Sciatic nerve (tissue), 2 donors: ENCODE measurements at places on chromosomes 1 and 21.

DNA sequence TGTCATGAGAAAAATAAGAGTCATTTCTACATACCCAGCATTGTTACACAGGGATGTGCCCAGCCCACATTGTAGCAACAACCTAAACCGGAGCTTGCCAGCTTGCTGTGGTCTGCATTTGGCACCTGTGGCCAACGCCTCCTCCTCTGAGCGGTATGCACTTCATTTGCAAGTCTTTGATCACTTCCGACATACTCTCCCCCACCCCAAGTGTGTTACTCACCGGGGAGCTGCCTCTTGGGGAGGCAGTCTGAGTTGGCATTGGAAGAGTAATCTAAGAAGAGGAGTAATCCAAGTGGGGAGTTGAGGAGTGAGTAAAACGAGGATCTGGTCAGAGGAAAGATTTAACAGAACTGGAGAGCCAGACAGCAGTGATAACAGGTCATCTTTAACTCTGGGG lies 3.8 kb downstream of the BCL9 start:
- no peak for DNase-seq

DNA sequence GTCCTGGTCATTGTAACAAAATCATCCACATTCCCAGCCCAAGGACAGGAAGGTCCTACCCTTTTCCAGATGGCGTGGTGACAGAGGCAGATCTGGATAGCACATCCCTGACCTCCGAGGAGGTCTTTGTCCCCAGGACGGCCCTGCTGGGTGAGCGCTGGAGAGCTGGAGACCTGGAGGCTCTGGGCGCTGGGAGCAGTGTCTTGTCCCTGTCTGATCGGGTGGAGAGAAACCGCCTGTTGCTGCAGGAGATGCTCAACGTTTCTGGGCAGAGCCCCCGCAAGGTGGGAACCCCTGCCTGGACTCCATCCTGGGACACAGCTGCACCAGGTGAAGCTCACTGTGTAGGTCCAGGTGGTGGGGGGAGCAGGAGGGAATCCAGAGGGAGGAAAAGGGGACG lies 4.1 kb downstream of the KIAA1614 start:
- DNase-seq, result no peak

DNA sequence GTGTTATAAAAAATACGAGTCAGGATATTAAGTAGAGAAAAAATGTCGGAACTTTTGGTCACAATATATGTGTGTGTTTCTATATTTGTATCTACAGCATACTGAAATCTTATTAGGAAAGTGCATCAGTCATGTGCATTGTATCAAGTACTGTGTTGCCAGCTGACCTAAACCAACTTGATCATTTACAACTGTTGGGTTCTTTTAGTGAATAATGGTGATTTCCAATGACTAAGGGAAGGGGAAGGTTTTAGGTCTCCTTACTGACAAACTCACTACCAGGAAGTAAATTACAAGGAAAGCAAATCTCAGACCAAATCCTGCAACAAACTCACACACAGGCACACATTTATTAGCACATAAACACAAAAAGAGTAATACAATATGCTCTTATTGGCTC lies 142.7 kb downstream of the TSEN15 start:
- no peak for DNase-seq

DNA sequence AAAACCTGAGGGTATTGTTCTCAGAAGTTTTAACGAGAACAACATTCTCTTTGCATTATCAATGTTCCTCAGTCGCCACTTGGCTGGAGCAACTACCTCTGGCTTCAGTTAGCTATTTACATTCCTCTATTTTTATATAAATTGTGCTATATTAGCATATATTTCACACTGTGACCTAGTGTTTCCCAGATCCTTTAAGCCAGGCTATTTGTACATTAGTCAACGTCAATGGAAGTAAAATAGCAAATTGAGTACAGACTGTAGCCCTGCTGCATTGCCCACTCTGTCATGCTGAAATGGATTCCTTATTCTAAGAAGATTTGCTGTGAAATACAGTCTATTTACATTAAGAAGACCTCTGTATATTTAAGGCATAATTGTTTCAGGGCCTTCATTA lies 213.8 kb downstream of the ROR1 start:
- no peak for DNase-seq

- DNase-seq, result no peak
These were observed 19.0 kb upstream of the CYP4A11 start for GRCh38 chr1:46960250-46960649.

GRCh38 chr1:10867138-10867721 lies 70.8 kb upstream of the CASZ1 start:
- peak; percentile 74 for DNase-seq

DNA sequence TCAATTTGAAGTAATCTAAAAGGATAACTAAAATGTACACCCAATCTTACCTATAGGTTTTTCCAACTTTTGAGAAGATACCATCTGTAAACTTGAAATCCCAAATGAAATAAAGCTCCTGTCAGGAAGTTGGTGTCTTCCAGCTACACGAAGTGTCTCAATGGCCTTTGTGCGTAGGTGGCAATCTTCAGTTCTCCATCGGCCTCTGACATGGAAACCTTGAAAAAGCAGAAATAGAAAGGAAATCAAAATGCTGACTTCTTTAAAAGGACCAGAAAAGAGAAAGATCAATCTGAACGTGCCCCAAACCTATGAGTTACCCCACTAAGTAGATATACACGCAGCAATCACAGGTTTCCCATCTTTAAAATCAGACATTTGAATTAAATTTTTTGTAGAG lies 10.0 kb downstream of the MKNK1 start:
- no peak for DNase-seq

GRCh38 chr1:99659755-99660210 lies 13.9 kb downstream of the PALMD start:
- no peak for DNase-seq

DNA sequence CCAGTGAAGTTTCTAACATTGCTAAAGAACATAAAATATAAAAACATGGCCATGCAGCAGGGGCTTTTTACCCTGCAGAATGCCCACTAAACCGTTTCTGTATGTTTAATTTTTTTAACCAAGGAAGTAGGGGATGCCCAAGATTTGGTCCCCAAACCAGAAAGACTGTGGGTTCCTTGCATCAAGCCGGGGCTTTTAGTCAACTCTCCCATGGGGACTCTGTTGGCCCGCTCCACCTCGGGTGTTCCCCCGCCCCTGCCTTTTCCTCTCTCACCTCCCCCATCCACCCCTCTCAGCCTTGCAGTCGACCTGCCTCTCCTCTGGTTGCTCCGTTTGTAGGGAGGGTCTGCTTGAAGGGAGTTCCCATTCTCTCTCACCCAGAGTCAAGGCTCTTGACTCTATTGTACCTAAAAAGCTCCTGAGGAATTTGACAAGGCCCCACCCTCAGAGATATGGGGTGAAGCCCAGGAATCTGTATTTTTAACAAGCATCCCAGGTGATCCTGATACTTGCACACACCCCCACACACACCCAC lies 117.5 kb downstream of the TOMM20 start:
- peak; percentile 53 for DNase-seq

DNA sequence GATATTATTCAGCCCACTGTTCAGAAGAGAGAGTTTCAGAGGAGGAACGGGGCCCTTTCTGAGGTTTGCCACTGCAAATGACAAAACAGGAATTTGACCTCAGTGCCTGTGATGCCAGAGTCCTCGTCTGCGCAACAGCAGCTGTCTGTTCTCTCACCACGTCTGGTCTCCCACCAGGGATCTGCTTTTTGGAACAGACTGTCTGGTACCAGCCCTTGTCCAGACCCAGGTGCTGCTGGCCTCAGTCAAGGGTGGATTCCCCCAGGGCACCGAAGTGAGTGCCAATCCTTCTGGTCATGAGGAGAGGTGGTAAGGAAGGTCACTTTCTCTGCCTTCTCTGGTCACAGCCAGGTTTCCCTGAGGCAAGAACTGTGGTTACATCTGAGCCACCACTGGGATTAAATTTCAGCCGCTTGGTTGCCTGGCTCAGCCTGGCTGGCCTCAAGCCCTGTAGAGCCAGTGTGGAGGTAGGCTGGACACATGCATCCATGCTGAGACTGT lies 2.3 kb upstream of the BCAN start:
- DNase-seq, result no peak

DNA sequence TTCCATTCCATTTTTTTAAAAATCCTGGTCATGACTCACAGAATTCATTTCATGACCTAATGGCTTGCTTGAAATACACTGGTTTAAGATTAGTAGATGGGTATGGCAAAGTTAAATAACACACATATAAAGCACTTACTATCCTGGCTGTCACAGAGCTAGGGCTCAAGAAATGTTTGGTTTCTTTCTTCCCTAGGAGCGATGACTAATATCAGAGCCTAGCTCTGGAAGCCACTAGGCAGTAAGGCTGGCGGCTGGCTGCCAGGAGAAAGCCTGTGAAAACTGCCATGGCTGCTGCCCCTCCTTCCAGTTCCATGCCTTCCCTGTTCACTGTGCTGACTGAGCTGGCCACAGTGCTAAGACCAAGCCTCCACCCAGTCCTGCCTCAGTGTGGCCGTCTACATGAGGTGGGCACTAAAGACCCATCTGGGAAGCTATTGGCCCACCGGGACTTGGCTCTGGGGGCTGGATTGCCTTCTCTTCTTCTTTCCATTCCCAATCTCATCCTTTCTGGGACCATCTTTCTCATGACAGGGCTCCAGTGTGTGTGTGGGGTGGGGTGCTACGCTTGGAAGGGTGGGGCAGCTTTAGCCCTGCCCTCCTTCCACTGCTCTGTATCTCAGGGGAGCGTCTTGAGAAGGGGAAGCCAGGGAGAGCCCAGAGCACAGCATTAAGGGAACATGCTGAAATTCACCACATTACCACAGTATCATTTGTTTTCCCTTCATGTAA lies 10.8 kb upstream of the ASCL5 start:
- DNase-seq, result peak; percentile 73

- DNase-seq, result no peak
These were observed 377.5 kb downstream of the HLX start for GRCh38 chr1:221256773-221257172.

GRCh38 chr1:39727221-39727931 lies 11.3 kb upstream of the PPIE start:
- DNase-seq, result no peak

- DNase-seq, result no peak
These were observed 143.0 kb upstream of the GRIK3 start for GRCh38 chr1:37177230-37177864.

- DNase-seq, result peak; percentile 94
These were observed at the start of gene PRDX6 for GRCh38 chr1:173477286-173478093. TSS of gene PRDX6 (plus strand) at chr1:173477335. CDS start at chr1:173477398, 63 bp downstream.

DNA sequence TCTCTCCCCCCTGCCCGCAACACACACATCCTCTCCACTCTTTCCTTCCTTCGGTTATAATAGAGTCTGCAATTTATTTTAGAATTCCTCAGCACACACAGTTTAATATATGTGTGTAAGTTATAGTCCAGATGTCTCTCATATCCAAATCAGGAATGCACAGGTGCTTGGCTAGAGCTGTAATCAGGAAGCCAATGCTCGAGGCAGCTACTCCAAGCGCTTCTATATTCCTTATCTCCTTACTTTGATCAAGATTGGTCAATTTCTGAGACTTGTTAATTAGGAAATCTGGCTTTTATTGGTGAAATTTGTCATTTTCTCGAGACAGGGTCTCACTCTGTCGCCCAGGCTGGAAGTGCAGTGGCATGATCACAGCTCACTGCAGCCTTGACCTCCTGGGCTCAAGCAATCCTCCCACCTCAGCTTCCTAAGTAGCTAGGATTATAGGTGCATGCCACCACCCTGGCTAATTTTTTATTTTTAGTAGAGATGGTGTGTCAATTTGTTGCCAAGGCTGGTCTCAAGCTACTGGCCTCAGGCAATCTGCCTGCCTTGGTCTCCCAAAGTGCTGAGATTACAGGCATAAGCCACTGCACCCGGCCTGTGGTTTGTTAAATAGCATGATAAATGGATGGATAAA lies 27.7 kb downstream of the RPL5 start:
- DNase-seq, result no peak

GRCh38 chr1:9561429-9561828 lies 22.2 kb downstream of the SLC25A33 start:
- no peak for DNase-seq

DNA sequence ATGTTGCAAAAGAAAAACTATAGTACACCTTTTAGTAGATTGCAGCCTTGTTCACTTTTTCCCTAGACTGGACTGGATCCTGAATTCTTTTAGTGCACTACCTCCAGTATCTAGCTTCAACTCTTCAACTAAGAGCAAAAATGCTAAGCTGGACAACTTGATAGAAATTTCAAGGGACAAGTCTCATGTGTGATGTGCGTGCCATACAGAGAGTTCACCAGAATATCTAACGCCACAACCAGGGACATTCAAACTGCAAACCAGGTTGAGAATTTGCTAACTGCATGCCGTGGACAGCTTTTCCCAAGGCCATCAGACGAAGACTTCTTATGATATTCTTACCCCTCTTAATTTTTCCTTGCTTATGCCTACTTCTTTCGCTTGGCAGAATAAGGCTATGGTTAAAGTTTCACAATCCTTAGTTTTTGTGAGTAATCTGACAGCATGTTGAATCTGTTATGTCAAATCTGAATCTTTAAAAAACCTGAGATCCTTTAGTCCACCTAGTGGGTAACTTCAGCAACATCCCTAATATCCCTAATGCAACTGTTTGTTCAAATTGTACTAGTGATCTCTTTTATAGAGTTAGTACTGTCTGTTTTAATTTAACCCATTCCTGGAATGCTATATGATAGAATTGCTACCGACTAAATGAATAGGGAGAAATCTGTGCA lies 66.4 kb downstream of the DDAH1 start:
- no peak for DNase-seq

- peak; percentile 87 for DNase-seq
These were observed 82.5 kb upstream of the ZNF648 start for GRCh38 chr1:182143825-182144645.

DNA sequence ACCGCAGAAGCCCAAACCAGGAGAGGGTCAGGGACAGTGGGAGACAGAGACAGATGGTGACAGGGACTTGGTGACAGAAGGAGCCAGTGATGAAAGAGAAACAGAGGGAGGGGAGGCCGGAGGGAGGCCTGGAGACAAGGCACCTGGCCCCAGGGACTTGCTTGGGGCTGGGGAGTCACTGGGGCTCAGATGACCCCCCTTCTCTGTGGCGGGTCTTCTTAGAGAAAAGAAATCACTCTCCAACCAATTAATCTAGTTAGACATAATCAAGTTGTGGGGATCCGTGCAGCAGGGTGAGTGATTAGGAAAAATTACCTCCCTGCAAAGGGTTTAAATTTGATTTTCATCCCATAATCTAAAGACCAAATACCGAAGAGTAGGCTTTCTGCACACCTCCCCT lies 519.8 kb downstream of the PTPRU start:
- DNase-seq, result no peak

GRCh38 chr21:26490771-26491170 lies 82.3 kb downstream of the CYYR1 start:
- DNase-seq, result no peak
